ENCODE measurements at places on chromosomes 12 and 14.

GRCh38 chr12:48786591-48787544 is 2.0 kb downstream of the ADCY6 start:
- DNase-seq: no peak

GRCh38 chr12:52413202-52413601 is 7.1 kb upstream of the KRT82 start:
- DNase-seq: peak; percentile 22

- no peak for DNase-seq
These were observed 153.6 kb downstream of the PHLDA1 start for GRCh38 chr12:75877763-75878621.

- no peak for DNase-seq
These were observed 2.4 kb upstream of the SERPINA4 start for GRCh38 chr14:94558842-94559241.

- peak; percentile 82 for DNase-seq
These were observed 10.2 kb upstream of the SERPINA9 start for GRCh38 chr14:94485944-94486841.

- DNase-seq: peak; percentile 26
These were observed 60.5 kb downstream of the ESR2 start for GRCh38 chr14:64233531-64234190.
